ENCODE measurements at places on chromosomes 3 and 15. TPM values are rescaled to one million over a fixed set of nuclear protein-coding genes. Genes with fewer than 3 reads are reported as not detected.

DNA sequence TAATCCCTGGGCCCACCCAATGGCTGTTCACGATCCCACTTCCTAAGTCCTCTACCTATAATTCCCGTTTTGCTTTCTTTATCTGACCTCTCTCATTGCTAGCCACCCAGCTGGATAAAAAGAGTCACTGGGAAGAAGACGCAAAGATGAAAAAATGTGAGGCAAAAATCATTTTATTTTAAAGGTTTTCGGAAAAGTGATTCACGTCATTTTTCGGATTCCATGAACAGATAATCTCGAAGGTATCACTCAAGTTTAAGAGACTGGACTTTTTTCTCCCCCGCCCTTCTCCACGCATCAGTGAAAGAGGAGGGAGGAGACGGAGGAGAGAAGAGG lies 266.6 kb downstream of the CGGBP1 start:
- no peak for DNase-seq

DNA sequence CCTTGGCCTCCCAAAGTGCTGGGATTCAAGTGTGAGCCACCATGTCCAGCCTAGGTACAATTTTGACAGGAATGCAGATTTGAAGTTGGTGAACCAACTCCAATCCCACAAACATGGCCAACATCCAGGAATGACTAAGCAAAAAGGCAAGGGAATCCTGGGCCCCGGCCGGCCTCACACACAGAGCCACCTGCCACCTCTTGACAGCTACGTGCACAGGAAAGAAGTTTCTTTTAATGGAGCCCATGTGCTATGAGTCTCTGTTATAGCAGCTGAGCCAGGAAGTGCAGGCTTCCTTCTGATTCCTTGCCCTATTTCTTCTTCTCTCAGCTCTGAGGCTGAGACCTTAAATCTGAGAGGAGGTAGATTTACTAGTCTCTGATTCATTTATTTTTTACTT lies 8.8 kb downstream of the TMEM40 start:
- peak; percentile 91 for DNase-seq

ST8SIA2 gene
- not detected for total RNA-seq

DNA sequence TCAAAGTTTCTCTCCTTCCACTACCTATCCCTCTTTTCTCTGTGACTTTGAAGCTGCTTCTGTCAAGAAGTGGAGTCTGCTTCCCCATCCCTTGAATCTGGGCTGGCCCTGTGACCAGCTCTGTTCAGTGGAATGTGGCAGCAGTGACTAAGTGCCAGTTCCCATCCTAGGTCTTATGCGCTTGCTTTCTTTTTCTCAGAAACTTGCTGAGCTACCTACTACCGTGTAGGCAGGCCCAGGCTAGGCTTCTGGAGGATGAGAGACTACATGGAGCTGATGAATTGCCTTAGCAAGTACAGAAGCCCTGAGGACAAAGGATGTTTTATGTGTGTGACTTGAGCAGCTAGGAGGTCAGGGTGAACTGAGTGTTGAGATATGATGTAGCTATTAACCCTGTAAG lies 123.2 kb downstream of the PDCD6IP start:
- DNase-seq = no peak

DNA sequence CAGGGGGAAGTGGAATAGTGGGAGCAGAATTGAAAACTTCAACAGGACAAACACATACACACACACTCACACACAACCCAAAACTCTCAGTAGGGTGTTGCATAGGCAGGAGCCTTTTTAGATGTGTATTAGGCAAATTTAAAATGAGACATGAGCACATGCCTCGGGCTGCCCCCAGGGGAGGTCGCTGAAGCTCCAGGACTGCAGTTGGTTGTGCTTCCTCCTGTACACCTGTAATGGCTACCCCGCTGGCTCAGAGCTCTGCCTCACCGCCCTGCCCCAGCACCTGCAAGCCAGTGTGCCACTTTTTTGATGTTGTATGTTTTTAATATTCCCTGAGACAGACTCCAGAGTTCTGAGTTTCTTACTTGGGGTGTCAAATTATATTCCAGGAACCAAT lies 303.4 kb upstream of the NR2E3 start:
- DNase-seq = no peak

- no peak for DNase-seq
These were observed 104.1 kb downstream of the TPRG1 start for GRCh38 chr3:189275852-189276251.

DNA sequence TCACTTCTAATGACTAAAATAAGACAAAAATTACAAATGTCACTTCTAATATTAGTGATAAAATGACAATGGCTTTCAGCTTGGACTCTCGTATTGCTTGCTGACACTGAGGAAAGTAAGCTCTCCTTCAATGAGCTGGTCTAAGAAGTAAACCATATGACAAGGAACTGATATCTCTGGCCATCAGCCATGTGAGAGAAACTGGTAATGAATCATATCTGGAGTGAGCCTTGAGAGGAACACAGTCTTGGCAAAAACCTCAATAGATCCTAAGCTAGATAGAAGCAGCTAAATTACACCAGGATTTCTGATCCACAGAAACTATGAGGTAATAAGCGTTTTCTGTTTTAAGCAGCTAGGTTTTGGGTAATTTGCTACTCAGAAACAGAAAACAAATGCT lies 1575.1 kb downstream of the OTOL1 start:
- peak; percentile 46 for DNase-seq

CAMK2N2 gene
- total RNA-seq = 1.6 TPM
